ENCODE measurements at places on chromosomes 12 and 14.

DNA sequence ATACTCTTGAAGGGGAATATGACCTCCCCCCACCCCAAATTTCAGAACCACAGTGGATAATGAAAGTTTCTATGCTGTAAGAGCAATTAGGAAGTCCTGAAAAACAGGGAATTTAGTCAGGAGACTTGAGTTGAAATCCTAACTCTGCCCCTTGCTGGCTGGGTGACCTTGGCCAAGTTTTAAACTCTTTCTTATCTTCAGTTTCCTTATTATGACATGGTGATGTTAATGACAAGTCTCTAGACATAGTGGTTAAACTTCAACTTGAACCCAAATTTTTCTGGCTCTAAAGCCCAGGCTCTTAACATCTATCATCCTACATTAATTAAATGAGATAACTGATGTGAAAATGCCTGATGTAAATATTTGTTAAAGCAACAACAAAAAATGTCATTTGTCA, 325.9 kb downstream of the APAF1 start:
- DNase-seq: no peak

DNA sequence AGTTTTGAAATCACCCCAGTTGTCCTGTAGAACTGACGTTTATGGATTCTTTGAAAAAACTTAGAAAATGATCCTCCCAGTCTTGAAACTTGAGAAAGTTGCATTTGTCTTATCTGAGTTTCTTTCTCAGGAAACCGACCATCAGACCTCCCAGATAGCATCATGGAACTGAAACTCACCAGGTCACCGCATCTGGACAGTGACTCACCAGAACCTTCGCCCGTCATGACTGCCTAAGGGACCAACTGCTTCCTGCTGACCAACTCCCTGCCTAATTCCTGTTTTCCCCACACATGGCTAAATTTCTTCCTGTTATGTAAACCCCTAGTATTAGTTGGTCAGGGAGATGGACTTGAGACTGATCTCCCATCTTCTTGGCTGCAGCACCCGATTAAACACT, 175.7 kb downstream of the RIMBP2 start:
- DNase-seq: no peak

- DNase-seq: no peak
Observed at GRCh38 chr12:128266086-128266485, 884 bp upstream of the TMEM132C start.

DNA sequence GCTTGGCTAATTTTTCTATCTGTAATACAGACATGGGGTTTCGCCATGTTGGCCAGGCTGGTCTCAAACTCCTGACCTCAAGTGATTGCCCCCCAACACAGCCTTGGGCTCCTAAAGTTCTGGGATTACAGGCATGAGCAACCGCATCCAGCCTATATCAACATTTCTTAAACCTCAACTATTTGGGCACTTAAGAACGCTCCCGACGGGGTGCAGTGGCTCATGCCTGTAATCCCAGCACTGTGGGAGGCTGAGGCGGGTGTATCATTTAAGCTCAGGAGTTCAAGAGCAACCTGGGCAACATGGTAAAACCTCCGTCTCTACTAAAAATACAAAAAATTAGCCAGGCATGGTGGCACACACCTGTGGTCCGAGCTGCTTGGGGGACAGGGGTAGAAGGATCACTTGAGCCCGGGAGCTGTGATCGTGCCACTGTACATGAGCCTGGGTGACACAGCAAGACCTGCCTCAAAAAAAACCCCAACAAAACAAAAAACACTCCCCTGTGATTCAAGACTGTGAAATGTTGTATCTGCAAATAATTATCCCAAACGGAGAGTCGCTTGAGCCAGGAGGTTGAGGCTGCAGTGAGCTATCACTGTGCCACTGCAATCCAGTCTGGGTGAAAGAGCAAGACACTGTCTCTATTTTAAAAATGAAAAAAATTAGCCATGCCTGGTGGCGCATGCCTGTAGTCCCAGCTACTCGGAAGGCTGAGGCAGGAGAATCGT, 21.5 kb downstream of the PPTC7 start:
- DNase-seq: no peak

GRCh38 chr12:22700106-22700505, 75.1 kb downstream of the ETNK1 start:
- no peak for DNase-seq
